ENCODE measurements at places on chromosomes 2 and 18. TPM values are rescaled to one million over a fixed set of nuclear protein-coding genes. Genes with fewer than 3 reads are reported as not detected.

The TRIM43 gene
- not detected for total RNA-seq

The CHRND gene
- total RNA-seq = not detected

The ME2 gene
- total RNA-seq = 30.8 TPM

The ATP6V1B1 gene
- total RNA-seq = not detected

The PPP1R1C gene
- total RNA-seq = 4.3 TPM

The SPATA3 gene
- not detected for total RNA-seq

The CCDC148 gene
- total RNA-seq = not detected

The SLC9A4 gene
- not detected for total RNA-seq

The ASB18 gene
- not detected for total RNA-seq

The TSPYL6 gene
- total RNA-seq = not detected

The RUFY4 gene
- 1.9 TPM for total RNA-seq

The SP140L gene
- total RNA-seq = 6.8 TPM

The UBE2E3 gene
- total RNA-seq = 20.2 TPM

The KLHL29 gene
- 7.8 TPM for total RNA-seq

The LIMS3 gene
- 4.2 TPM for total RNA-seq

The DUSP19 gene
- total RNA-seq = 1.6 TPM

The SULT1C4 gene
- total RNA-seq = not detected

The MGAT5 gene
- 23.6 TPM for total RNA-seq

The CELF4 gene
- 0.75 TPM for total RNA-seq

The THSD7B gene
- 0.27 TPM for total RNA-seq

The FIGN gene
- 1.3 TPM for total RNA-seq

The RESP18 gene
- not detected for total RNA-seq

The ATG9A gene
- 73.2 TPM for total RNA-seq

The PRKAG3 gene
- not detected for total RNA-seq

The CYTIP gene
- 4.6 TPM for total RNA-seq

The DSC3 gene
- not detected for total RNA-seq

The DNAH7 gene
- total RNA-seq = 56.9 TPM

The SERPINB8 gene
- total RNA-seq = 13.7 TPM

The FLACC1 gene
- 1.6 TPM for total RNA-seq

The CNOT11 gene
- 38.2 TPM for total RNA-seq

The AQP12B gene
- total RNA-seq = 0.55 TPM

The CFC1 gene
- not detected for total RNA-seq

The SULT1C2 gene
- total RNA-seq = not detected

The AGBL5 gene
- 14.6 TPM for total RNA-seq

The AQP12A gene
- total RNA-seq = not detected

The FOXD4L1 gene
- not detected for total RNA-seq

The SCN3A gene
- 1.9 TPM for total RNA-seq

The ACADL gene
- total RNA-seq = not detected

The UGT1A3 gene
- total RNA-seq = 2.6 TPM

The NETO1 gene
- 0.95 TPM for total RNA-seq

The CXCR1 gene
- not detected for total RNA-seq

The MTERF4 gene
- 25.4 TPM for total RNA-seq

The TUBA3E gene
- 0.27 TPM for total RNA-seq
